Activated naive CD8-positive, alpha-beta T cell treated with anti-CD3 and anti-CD28 coated beads, Interleukin-2, amount 50 U/mL, for 24 hours (primary cell): ENCODE measurements at places on chromosomes 1 and 21.
A peak's percentile ranks its signal among the peaks of the same experiment; 100 is the strongest.

DNA sequence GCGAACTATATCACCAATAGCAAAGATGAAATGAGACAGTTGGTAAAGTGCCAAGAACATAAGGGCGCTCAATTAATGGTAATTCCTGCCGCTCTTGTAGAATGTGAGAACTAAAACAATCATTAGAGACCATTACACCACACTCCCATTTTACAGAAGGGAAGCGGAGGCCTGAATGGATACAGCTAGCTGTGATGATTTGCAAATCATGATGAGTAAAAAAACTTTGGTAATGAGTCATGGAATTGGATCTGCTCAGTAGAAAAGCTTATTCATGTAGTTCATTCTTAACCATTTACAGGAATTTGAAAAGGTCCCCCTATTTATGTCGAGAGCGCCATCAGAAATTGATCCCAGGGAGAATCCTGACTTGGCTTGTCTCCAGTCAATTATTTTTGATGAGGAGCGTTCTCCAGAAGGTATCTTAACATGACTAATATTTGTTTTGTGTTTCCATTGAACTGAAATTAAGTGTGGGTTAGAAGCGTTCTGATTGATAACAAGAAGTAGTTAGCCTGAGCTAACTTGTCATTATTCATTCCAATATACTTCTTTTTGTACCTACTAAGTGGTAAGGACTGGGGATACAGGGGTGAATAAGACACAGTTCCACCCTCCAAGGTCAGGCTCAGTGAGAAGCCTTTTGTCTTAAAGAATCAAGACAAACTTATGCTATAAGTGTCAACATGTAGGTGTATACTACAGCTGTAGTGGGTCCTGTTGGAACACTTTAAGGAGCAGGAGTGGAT is 812 bp downstream of the TTC4 start:
- no peak for DNase-seq

GRCh38 chr1:30151826-30152225 is 571.6 kb downstream of the MATN1 start:
- DNase-seq = no peak

DNA sequence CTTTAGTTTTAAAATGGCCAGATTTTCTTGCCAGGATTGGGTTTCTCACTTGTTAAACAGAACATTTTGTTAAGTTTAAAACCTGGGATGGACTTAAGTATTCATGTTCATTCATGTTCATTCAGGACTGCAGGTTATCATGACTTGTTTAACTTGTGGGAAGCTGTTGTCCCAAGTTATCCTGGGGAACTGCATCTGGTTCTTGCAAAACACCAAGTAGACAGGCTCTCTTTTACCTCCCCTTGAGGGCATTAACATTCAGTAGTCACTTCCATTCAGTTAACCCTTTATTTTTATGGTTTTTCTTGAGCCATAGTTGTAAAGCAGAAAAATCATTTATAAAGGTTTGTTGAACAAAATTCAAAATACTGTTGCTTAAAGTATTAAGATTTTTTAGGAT is 8.1 kb downstream of the SOD1 start:
- no peak for DNase-seq

- peak; percentile 25 for DNase-seq
Measured at GRCh38 chr1:168443899-168444298, 99.9 kb downstream of the XCL2 start.

DNA sequence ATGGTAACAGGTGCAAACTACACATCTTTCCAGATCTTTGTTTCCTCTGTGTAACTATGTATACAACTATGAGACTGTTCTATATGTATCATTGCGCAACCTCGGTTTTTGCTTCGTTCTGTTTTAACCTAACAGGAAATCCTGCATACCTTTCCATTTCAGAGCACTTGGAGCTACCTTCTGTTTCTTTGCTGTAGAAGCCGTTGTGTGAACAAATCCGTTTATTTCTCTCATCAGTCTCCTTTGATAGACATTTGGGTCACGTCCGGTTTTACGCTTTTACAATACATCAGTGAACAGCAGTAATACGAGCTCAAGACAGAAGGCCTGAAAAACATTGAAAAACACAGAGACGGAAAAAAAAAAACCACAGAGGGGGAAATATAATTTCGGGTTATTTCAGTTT is 10.5 kb downstream of the ATP5IF1 start:
- DNase-seq = no peak

GRCh38 chr21:33434770-33435360 is 31.7 kb downstream of the IFNGR2 start:
- DNase-seq = peak; percentile 23

GRCh38 chr1:99766378-99766800 is at the start of gene FRRS1:
Gene FRRS1 (minus strand): TSS chr1:99766635. CDS start chr1:99748768, 17,867 bp downstream.
- peak; percentile 27 for DNase-seq

DNA sequence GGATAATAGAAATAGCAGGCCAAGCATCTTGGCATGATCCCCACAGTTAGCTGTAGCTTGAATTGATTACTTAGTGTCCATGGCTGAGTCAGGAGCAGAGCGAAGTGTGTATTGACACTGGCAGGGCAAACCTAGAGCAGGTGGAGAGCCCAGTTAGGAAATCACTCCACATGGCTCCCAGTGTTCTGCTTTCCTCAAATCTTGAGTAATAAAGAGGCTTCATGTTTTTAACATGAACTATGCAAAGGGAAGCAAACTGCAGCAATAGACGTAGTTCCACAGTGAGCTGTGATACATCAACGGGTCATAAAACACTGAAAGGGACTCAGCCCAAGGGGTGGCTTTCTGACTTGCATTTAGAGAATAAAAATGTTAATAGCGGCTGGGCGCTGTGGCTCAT is 28.9 kb downstream of the RHEX start:
- no peak for DNase-seq

GRCh38 chr1:230818367-230818766 is 50.0 kb downstream of the C1orf198 start:
- DNase-seq = no peak

GRCh38 chr1:117698398-117699160 is 92.7 kb downstream of the TENT5C start:
- no peak for DNase-seq

DNA sequence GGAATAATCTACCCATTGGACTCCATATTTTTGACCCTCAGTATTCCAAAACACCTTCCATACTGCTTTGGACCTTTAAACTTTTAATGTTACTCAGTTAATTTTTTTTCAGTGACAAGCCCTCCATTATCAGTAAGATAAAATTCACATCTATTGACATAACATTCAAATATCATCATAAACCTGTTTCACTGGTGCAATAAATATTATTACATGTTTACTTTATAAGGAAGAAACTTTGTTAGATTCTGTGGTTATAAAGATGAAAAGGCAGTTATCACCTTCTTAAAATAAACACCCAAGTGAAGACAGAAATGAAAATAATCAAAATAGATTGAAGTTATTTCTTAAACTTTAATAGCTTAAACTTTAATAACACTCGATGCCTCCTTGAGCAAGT is 758.5 kb upstream of the ADGRL2 start:
- DNase-seq = no peak

DNA sequence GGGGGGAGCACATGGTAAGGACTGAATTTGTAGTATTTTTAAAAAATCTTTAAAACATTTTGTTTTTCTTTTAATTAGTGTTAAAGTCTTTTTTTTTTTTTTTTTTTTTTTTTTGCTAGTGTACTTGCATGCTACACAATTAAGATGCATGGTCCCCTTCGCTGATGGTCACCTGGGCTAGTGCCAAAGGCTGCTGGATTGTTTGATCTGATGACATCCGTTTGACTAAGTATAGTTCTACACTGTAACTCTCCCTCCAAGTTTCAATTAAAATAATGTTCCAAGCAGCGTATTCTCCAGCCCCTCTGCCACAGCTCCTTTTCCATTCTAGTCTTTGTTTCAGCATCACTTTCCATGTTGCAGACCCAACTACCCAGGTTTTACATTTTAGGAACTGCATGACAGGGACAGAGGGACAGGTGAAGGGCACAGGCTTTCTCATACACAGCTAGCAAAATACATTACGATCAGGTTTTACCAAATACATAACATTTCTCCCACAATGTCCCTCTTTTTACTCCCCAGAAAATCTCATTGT is 852 bp upstream of the RAVER2 start:
- DNase-seq = no peak

DNA sequence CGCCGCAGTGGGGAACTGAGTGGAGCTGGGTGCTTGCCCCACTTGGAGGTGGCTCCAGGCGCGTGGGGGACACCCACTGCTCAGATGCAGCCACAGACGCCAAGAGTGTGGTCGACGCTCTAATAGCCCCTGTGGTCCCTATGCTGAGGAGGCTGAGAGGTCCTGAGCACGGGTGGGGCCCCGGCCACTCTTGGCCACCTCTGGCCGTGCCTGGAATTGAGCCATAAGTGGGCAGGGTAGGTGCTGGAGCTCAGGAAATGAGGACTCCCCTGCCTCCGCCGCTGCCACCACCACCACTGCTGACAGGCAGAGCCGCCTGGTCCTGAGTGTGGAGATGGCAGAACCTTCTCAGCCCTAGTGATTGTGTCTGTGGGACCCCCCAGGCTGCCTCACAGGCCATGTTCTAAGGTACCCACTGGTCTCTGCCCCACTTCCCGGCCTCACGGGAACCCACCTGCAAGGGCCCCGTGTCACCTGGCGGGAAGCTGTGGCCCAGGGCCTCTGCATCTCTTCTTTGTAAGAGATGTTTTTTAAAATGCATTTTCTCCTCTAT is 34.6 kb upstream of the DIP2A start:
- peak; percentile 24 for DNase-seq

DNA sequence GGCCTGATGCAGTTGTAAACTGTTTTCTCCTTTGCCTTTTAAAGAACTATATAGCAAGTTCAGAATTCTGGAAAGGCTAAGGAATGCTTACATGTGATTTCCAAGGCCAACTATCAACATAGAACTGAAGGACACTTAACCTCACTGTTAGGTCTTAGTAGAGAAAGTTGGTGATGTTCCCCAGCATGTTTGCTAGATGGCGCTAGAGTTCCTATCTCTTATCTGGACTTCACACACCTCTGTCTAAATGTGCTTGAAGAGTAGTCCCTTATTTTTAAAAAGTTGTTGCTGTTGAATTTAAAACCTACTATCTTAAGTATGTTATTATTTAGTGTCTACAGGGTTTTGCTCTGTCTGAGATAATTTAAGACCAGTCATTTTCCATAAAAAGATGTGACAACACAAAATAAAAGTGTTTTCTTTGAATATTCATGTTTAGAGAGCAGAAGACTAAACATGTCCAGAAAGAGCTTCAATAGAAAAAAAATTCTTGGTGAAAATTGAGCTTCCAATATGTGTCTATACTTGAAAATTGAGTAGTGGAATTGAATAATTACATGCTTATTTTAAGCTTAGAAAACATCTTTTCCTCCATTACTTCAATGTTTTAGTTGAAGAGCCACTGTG is 237.3 kb downstream of the S1PR1 start:
- no peak for DNase-seq

DNA sequence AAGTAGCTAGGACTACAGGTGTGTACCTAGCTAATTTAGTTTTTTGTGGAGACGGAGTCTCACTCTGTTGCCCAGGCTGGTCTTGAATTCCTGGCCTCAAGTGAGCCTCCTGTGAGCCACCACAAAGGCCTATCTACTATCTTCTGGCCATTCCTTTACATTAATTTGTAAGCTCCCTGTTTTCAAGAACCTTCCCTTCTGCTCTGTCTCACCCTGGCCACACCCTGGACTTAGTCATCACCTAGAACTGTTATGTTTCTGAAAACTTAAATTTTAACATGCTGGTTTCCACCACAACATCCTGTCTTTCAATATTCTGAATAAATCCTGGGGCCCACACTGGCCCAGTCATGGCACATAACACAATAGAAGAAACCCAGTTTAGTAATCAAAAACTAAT is 4.9 kb upstream of the B4GALT3 start:
- peak; percentile 53 for DNase-seq

DNA sequence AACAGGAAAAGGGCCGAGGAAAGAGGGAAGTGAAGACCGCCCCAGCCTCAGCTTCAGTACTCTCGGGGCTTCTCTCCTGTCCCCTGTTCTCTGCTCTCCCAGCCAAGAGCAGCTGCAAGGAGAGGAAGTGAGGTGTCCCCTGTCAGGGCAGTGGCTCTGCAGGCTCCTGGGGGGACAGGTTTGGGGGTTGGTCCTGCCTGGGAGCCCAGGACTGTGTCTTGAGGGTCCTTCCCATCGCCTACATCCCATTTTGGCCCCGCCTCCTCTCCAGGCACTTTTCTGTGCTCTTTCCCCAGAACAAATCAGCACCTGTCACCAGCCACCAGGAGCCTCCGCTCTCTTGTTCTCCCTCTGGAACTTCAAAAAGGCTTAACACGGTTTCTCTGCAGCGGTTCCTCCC is 82.6 kb downstream of the VWA5B1 start:
- no peak for DNase-seq

- DNase-seq = no peak
Measured at GRCh38 chr1:16184557-16185303, 27.7 kb downstream of the ARHGEF19 start.

DNA sequence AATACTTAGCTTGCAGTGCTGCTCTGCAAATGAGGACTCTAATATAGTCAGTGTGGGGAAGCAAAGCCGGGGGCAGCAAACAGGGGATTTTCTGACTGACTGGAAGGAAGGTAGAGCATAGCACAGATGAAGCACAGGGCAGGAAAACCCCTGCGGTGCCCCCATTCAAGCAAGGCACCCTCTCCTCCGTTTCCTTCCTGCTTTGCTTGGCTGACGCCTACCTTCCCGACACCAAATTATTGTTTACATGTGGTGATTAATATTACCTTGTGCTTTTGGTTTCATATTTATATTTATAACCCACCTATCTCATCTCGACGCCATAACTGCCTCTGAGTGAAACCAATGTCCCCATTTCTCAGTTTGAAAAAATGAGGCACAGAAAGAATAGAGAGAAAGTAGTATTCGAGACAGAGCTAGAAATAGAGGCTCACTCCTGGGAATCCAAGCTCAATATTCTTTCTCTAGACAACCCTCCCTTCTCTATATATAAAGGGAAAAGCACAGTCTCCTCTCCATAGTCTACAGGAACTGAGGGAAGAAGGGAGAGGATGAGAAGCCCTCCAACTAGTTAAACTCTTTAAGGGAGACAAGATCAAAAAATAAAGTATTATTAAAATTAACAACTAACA is 41.3 kb downstream of the PIK3C2B start:
- DNase-seq = peak; percentile 68

- DNase-seq = no peak
Measured at GRCh38 chr1:228339059-228339704, 67.5 kb downstream of the TRIM11 start.

DNA sequence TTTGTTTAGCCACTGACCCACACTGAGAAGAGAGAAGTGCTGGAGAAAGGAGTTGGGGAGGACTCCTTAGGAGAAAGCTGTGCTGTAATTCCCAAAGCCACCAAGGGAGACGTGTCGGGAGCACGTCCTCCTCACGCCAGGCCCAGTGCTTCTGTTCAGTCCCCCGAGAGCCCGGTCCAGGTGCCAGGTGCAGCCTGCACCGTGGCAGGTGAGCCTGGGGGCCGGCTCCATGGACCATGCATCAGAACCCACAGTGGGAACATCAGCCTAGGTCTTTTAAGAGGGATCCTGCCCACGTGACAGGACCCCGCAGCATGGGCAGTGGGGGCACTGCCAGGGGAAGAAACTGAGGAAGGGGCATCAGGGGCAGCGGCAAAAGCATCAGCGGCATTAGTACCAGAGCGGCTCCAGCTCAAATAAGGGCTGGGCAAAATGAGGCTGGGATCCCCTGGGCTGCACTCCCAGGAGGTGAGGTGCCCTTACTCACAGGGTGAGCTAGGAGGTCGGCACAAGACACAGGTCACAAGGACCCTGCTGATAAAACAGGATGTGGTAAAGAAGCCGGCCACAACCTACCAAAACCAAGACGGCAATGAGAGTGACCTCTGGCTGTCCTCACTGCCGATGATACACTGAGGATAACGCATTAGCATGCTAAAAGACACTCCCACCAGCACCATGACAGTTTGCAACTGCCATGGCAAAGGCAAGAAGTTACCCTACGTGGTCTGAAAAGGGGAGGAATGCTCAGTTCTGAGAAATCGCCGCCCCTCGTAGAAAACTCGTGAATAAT is 24.6 kb upstream of the PRDM15 start:
- no peak for DNase-seq

GRCh38 chr21:44583800-44584147 is 3.4 kb upstream of the KRTAP10-5 start:
- no peak for DNase-seq
